Stimulated activated CD8-positive, alpha-beta memory T cell treated with anti-CD3 and anti-CD28 coated beads, Interleukin-7, amount 100 ng/mL, for 4 hours (primary cell): ENCODE measurements at places on chromosomes 1 and 21.

GRCh38 chr1:18200136-18200717 is 92.6 kb downstream of the IGSF21 start:
- DNase-seq: no peak

- no peak for DNase-seq
Measured at GRCh38 chr21:41854426-41854995, 24.6 kb downstream of the PRDM15 start.

- DNase-seq: no peak
Measured at GRCh38 chr1:78553859-78554258, 63.1 kb downstream of the PTGFR start.

- DNase-seq: no peak
Measured at GRCh38 chr21:42317826-42318746, 2.9 kb upstream of the TFF3 start.

- no peak for DNase-seq
Measured at GRCh38 chr1:201396861-201397464, 2.2 kb downstream of the LAD1 start.

DNA sequence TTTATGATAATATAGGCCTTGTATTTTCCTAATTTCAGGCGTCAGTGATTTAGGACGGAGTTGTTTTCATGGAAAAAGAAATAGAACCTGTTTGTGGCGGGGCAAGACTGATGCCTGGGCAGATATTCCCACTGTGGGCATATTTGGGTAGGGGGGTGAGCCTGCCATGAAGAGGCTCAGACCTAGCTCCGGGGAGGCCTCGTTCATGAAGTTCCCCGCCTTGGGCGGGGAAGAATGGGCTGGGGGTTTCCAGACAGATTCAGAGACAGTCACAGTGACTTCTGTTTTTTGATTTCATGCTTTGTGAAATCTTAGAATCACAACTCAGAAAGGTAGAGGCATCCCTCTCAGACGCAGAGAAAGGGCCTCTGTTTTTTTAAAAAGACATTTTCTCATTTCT is 36.1 kb downstream of the RUNX3 start:
- DNase-seq: no peak

- no peak for DNase-seq
Measured at GRCh38 chr1:53495633-53496345, 36.6 kb downstream of the DMRTB1 start.

GRCh38 chr1:40858856-40859416 is 3.2 kb downstream of the CITED4 start:
- DNase-seq: no peak

- no peak for DNase-seq
Measured at GRCh38 chr1:99768104-99768503, 1.7 kb upstream of the FRRS1 start.

DNA sequence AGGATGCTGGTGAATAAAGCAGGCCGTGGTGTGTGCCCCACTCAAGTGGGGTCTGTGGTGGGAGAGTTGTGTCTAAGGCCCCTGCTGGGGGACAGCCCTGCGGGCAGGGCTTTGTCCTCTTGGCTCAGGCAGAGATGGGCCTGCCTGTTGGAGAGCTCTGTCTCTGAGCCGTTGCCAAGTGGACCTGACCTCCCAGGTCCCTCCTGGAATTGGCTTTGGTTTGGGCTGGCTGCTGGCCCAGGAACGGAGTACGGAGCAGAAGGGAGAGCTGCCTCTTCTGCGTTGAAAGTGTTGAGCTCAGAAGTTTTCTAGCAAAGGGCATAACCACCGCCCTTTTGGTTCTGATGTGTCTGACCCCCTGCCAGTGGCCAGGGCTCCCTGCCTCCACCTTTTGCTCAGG is 153.9 kb downstream of the PEX14 start:
- DNase-seq: no peak

DNA sequence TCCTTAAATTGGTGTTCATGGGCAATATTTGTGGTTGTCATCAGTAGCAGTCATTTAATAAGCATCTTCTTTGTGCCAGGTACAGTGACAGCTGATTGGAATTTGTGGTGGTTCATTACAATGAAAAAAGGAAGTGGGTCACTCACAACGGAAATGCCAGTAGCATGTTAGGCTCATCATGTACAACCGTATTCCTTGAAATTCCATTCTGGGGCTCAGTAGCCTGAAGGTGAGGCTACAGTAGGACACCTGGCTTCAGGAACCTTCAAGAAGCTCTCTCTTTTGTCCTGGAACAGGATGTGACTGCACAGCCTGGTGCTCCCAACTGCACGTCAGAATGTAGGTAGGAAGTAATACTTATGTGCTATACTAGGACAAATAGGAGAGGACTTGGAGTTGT is 93.9 kb downstream of the ST3GAL3 start:
- no peak for DNase-seq

- DNase-seq: no peak
Measured at GRCh38 chr1:202659974-202660373, 50.3 kb downstream of the SYT2 start.

DNA sequence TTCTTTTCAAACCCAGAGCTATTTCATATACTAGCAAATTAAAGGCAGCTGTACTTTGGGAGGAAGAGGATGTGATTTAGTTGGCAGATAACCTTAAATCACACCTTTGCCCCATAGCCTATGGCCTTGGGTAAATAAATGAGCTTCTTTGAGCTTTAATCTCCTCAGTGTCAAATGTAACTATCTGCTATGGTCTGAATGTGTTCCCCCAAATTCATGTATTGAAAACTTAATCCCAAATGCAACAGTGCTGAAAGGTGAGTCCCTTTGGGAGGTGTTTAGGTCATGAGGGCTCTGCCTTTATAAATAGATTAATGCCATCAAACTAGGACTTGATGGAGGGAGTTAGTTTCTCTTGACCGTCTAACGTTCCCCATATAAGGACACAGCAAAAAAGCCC is 85.8 kb downstream of the LTN1 start:
- no peak for DNase-seq

- no peak for DNase-seq
Measured at GRCh38 chr1:205965036-205965884, 22.0 kb upstream of the SLC26A9 start.

- DNase-seq: no peak
Measured at GRCh38 chr21:44078411-44078981, 28.7 kb upstream of the PWP2 start.

DNA sequence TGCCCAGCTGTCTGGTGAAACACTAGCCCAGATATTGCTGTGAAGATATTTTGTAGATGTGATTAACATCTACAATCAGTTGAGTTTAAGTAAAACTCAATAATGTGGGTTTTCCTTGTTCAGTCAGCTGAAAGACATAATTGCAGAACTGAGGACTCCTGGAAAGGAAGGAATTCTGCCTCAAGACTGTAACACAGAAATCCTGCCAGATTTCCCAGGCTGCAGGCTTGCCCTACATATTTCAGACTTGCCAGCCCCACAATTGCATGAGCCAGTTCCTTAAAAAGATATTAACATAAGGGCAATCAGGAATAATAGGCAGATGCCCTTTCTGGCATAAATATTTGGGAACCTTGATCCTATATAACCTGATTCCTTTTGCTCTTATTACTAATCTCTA is 14.2 kb upstream of the NIBAN1 start:
- DNase-seq: no peak

GRCh38 chr1:53412285-53413174 is 46.7 kb upstream of the DMRTB1 start:
- no peak for DNase-seq

DNA sequence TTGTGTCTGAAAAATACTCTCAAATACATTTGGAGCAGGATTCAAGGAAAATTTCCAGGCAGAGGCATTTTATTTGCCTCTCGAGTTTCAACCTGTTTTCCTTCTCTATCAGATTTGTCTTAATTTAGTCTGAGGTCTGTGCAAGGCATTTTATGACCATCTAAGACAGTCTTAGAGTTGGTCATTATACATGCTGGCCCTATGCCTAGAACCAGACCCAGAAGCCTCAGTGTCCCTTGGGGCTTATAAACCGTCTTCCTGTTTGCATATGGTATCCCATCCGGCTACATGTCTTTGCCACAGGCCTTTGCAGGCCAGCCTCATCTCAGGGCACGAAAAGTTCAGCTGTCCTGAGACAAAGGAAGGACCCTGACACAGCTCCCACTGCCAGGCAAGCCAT is 346.1 kb downstream of the SIPA1L2 start:
- no peak for DNase-seq

GRCh38 chr1:8457760-8458381 is 140.0 kb downstream of the SLC45A1 start:
- no peak for DNase-seq

DNA sequence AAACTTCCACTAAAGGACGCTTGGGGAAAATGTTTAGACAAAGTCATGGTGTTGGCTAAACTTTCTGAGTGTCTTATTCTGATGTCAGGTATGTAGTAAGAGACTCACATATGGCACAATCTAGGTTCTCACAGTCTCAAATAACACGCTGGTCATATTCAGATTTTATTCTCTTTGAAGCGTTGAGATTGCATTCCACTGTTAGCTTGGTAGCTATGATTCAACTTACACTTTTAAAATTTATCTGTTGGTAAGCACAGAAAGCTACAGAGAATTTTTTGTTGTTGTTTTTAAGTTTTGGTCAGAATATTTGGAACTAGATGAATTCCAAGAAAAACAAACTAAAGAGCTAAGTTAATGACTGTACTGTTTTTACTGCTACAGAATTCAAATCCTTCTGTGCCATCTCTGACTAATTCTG is 126.7 kb downstream of the PRRX1 start:
- no peak for DNase-seq

GRCh38 chr21:23858878-23859277 is 1748.4 kb downstream of the MRPL39 start:
- DNase-seq: no peak

DNA sequence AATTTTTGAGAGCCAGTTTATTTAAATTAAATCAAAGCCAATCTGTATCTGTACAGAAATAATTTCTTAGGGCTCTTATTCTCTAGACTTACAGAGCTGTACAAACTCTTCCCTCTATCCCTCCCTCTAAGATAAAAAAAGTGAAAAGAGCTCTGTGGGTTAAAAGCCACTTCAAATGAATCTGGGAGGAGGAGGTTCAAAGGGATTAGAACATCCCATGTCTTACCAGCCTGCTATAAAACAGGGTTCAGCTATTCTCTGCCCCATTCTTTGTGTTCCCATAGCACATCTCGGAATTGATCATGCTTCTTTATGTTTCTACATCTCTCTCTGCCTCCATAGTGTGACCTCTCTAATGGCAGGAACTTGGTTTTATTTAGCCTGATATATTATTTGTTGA is 19.4 kb downstream of the KIAA0319L start:
- no peak for DNase-seq

GRCh38 chr1:39491146-39491921 is at the start of gene BMP8A:
TSS of gene BMP8A (plus strand) at chr1:39491636. CDS start at chr1:39491992, 356 bp downstream.
- peak; percentile 15 for DNase-seq

DNA sequence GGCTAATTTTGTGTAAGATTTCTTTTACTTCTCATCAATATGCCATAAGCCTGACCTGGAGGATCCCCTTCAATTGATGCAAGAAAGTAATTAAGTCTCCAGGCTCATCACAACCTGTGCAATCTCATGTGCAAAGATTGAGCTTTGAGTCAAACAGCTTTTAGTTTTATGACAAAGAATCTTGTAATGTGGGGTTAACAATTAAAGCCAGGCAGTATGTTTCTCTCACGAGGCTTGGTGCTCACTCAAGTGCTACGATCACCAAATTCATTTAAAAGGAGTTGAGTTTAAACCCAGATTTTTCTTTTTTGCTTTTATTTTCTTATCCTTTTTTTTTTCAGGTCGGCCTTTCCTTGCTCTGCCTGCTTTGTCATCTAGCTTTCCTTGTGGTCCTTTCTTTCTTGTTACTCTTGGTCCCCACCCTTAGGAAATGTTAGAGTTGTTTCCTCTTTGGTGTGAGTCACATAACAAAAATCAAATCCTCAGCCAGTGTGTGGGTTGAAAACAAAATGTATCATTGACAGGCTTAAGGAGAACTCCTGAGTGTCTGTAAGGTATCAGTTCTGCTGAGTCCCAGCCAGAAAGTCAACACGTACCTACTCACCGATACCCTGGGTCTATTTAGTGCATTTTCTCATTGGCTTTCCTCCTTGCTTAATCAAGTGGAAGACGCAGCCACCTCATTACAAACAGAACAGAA is 1037.2 kb downstream of the ADGRL2 start:
- no peak for DNase-seq

GRCh38 chr1:235315173-235315572 is 12.8 kb downstream of the ARID4B start:
- no peak for DNase-seq
